ENCODE measurements at places on chromosomes 13 and 19. TPM values are rescaled to one million over a fixed set of nuclear protein-coding genes. Genes with fewer than 3 reads are reported as not detected.

DNA sequence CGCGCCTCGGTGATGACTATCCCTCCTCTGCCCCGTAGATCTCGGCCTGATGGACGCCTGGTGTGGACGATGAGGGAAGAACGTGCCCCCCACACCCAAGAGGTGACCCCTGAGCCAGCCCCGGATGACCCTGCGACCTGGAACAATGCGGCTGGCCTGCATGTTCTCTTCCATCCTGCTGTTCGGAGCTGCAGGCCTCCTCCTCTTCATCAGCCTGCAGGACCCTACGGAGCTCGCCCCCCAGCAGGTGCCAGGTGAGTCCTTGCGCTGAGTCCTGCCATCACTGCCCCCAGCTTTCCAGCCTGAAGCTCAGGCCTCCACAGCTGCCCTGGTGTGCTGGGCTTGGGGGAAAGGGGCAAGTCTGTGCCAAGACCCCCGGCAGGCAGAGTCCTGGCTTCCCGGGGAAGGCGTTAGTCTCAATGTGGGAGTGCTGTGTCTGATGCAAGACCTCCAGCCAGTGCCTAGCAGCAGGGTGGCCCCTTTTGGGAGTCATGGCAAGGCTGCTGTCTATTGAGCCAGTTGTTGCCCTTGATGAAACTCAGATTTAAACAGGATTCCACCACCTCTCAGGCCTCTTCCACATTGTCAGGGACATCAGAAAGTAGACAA, 67.5 kb downstream of the CHST8 start:
- DNase-seq: no peak

- no peak for DNase-seq
These were observed 4.1 kb downstream of the C19orf53 start for GRCh38 chr19:13778398-13778797.

DNA sequence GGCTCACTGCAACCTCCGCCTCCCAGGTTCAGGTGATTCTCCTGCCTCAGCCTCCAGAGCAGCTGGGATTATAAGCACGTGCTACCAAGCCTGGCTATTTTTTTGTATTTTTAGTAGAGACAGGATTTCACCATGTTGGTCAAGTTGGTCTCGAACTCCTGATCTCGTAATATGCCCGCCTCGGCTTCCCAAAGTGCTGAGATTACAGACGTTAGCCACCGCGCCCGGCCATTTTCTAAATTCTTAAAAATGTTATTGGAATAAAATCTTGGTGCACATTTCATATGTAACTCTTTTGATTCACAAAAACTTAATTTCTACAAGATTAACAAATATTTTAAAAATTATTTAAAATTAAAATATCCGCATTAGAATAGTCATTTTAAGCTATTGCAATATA, 1480.3 kb upstream of the SPRY2 start:
- no peak for DNase-seq

- no peak for DNase-seq
These were observed 125.5 kb downstream of the KCNRG start for GRCh38 chr13:50140581-50141374.

GRCh38 chr13:110420626-110421025, 113.5 kb downstream of the COL4A2 start:
- no peak for DNase-seq

DNA sequence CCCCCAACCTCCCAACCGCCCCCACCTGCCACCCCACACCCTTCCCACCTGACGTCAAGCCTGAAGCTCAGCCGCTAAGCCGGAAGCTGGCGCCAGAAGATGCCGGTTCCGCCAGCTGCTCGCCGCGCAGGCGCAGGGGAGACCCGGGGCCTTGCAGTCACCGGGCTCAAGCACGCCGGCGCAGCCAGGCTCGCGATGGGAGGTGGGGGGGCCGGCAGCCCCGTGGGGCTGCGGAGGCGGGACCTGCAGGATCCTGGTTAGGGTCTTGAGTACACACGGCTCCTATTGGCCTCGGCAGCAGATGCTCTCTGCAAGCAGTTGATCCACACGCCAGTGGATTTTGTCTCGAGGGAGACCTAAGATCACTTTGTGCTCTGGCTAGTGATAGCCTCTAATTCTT, at the start of gene LIG4:
Gene LIG4 (minus strand): TSS at position 101 of the 400 bp plus-strand sequence. CDS start 4,268 bp downstream, outside the sequence.
- DNase-seq: peak; percentile 53

GRCh38 chr13:107035186-107035585, 467.2 kb upstream of the ARGLU1 start:
- DNase-seq: no peak

GRCh38 chr13:109843695-109844094, 57.3 kb upstream of the IRS2 start:
- no peak for DNase-seq

The IGFL4 gene
- not detected for polyA plus RNA-seq

The FUT1 gene
- polyA plus RNA-seq: not detected

The KL gene
- polyA plus RNA-seq: 1.5 TPM
